ENCODE measurements at places on chromosomes 13 and 19.

- no peak for DNase-seq
These were observed 13.9 kb downstream of the MPND start for GRCh38 chr19:4357095-4357797.

- DNase-seq, result no peak
These were observed 24.5 kb downstream of the TEX101 start for GRCh38 chr19:43439032-43439708.

DNA sequence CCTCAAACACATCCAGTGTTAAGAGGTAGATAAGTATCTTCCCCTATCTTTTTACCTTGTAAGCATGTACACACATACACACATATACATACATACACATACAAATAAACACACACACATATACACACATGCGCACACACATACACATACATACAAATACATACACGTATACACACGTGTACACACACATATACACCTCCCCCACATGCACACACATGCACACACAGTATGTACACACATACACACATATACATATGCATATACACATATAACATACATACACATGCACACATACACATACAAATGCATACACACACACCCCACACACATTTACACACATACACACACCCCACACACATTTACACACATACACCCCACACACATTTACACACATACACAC is 24.1 kb downstream of the ADGRE1 start:
- no peak for DNase-seq

DNA sequence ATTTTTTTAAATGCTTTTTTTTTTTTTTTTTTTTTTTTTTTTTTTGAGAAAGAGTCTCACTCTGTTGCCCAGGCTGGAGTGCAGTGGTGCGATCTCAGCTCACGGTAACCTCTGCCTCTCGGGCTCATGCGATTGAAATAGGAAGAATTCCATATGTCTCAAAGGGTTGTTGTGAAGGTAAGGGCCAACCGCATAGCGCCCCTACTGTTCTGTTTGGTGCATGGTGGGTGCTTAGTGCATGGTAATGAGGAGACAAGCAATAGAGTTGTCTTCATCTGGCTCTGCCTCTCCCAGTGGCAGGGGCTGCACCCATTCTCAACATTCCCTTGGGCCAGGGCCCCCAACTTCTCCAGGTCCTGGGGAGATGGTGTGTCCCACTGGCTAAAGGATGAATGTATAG is 68.7 kb downstream of the RASL11A start:
- DNase-seq, result no peak

- no peak for DNase-seq
These were observed 650.8 kb upstream of the GPC6 start for GRCh38 chr13:92575777-92576176.

- DNase-seq, result no peak
These were observed 219.8 kb downstream of the MZT1 start for GRCh38 chr13:72507416-72508199.

DNA sequence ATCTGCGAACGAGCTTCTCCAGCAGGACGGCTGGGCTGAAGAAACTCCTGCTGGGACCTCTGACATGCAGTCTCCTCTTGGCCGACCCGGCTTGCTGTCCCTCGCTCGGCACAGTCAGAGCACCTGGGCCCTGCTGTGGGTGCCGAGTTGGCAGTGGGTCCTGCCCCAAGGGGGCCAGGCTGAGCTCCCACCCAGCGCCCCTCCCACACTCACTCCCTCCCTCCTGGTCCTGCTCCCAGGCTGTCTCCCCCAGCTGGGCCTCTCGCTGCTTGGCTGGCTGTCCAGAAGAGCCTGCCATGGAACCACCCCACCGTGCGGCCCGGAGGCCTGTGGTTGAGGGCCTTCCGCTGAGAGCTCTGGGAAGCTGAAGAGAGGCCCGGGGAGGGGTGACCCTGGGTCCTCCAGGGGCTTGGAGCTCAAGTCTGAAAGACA is 6.0 kb downstream of the AKT2 start:
- no peak for DNase-seq

DNA sequence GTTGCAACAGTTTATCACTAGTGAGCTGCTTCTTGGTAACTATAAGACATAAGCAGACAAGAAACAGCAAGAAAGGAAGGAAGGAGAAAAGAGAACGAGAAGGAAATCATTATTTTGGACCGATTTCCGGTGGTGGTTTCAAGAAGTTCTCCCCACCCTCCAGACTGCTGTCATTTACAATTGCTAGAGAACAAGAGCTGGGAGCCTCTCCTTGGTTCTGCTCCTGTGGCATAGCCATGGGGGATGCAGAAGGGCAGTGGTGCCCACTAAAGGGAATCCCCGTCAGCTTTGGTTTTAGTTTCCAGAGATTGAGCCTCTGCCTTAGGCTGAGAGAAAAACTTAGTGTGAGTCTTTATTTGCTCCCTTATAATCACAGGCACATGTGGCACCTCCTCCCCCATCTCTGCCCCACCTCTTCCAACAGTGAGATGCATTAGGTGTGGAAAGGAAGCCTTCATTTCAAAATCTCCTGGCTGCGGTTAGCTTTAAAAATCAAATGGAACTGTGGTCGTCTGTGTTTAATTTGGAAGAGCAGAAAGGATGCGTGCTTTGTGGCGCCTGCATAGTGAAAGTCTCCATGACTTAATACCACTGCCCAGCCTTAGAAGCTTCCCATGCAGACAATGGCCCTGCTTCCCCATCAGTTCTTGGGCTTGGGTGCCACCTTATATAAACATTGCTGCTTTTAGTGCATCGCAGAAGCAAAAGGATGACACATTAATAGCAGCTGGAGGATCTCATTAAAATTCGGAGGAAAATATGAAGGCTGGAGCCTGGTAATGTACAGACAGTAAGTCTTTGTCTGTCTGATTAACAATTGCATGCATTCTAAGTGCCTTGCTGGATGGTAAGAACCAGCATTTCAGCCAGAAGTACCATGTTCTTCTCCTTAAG is 25.0 kb downstream of the LRCH1 start:
- DNase-seq, result no peak

- DNase-seq, result no peak
These were observed 15.0 kb downstream of the BICRA start for GRCh38 chr19:47623921-47624391.

DNA sequence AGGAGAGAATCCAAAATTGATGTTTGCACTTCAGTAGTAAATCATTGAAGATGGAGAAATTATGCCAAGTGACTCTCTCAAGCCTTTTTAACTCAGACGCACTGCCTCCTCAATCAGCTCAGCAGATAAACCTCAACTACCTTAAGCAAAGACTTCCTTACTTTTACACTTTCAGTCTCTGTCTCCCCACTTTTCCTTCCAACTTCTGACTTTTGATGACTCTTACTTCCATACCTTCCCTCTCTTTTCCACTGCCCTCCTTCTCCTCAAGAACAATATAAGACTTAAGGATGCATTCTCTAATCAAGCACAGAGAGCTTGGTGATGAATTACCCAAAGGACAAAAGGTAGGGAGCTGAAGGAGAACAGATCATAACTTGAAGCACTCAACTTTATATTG is 4.8 kb upstream of the DACH1 start:
- DNase-seq, result no peak

DNA sequence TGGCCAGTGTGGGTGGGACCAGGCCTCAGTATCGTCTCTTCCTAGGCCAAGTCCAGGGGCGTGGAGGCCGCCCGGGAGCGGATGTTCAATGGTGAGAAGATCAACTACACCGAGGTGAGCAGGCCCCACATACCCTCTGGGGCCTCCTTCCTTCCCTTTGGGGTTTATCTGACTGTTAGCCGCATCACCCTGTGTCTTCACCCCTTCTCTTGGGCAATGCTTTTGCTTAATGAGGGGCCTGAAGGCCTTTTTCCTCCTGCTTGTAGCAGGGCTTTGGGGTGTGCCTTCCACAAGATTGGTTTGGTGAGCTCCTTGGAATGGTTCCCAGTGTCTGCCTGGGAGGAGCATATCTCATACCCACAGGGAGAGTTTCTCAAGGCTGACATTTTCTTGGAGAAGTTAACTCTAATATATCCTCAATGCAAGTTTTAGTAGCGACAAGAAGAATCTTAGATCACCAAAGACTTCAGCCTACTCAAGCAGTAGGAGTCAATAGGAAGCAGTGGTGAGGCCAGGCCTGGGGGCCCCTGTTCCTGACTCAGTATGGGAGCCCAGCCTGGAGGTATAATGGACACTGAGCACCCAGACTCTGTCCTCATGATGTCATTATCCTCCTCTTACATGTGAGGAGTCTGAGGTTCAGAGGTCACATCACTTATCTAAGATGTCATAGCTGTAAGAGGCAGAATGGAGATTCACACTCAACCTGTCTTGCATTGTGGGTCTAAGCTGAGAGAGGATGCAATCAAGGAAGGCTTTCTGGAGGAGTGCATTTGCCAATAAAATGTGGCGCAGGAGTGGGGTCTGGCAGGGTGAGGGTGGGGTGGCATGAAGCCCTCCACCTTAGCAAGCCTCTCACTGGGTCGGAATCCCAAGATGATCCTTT is 2.0 kb downstream of the GPI start:
- DNase-seq, result no peak

DNA sequence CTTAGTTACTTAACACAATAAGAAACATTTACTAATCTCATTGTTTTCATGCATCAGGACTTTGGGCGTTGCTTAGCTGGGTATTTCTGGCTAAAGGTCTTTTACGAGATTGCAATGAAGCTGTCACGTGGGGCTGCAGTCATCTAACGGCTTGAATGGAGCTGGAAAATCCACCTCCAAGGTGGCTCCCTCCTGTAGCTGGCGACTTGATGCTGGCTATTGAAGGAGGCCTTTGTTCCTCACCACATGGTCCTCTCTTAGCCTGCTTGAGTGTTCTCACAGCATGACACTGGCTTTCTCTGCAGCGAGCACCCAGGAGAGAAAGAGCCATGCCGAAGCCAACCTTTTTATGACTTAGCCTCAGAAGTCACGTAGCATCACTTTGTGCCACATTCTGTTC is 92.0 kb downstream of the NHLRC3 start:
- no peak for DNase-seq

DNA sequence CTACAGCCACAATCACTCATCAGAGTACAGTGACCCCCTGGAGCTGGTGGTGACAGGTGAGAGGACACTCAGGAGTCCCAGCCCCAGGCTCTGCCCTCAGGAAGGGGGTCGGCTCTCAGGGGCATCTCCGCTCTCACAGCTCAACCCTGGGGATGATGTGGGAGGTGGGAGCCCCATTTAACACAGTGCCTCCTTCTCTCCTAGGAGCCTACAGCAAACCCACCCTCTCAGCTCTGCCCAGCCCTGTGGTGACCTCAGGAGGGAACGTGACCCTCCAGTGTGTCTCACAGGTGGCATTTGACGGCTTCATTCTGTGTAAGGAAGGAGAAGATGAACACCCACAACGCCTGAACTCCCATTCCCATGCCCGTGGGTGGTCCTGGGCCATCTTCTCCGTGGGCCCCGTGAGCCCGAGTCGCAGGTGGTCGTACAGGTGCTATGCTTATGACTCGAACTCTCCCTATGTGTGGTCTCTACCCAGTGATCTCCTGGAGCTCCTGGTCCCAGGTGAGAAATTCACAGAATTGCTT is 1.0 kb downstream of the LILRA2 start:
- no peak for DNase-seq
